ENCODE measurements at places on chromosomes 13 and 19. TPM values are rescaled to one million over a fixed set of nuclear protein-coding genes. Genes with fewer than 3 reads are reported as not detected.

ITGBL1 gene
- 3.2 TPM for total RNA-seq

LGI4 gene
- total RNA-seq = not detected

PTH2 gene
- not detected for total RNA-seq

MCEMP1 gene
- not detected for total RNA-seq

ANKRD24 gene
- total RNA-seq = 0.88 TPM

WASF3 gene
- 28.9 TPM for total RNA-seq

TEX29 gene
- 0.44 TPM for total RNA-seq

MEDAG gene
- total RNA-seq = 71.6 TPM
